ENCODE measurements at places on chromosomes 5 and 9. TPM values are rescaled to one million over a fixed set of nuclear protein-coding genes. Genes with fewer than 3 reads are reported as not detected.

- no peak for DNase-seq
These were observed 343.7 kb downstream of the GLIS3 start for GRCh38 chr9:3956081-3956671.

DNA sequence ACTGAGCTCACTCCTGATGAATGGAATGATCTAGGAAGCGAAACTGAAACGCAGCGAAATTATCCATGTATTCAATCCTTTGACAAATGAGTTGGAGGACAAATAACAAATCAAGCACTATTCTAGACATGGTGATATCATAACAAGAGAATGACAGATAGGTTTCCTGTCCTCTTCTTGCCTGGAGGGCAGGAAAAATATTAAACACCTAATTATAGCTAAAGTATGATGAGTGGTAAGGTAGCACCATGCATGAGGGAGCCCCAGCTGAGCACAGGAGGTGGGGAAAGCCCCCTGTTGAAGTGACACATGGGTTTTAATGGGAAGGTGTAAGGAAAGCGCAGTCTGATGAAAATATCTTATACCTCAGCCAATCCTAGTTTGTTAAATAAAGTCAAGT is 225.2 kb downstream of the NPR3 start:
- DNase-seq, result no peak

DNA sequence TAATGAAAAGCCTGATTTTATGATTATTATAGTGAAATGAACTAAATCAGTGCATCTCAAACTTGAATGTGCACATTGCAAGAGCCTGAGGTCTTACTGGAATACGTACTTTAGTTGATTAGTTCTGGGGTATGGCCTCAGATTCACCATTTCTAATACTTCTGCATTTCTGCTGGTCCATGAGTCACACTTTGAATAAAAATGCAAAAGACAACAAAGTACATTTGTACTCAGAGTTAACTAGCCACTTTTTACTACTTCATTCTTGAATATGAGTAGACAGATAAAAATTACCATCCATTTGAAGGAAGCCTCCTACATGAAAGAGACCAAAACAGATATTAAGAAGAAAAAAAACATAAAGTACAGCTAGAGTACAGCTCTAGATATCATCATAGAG is 27.1 kb upstream of the PRR16 start:
- DNase-seq, result no peak

GRCh38 chr5:2876183-2876582 is 124.7 kb upstream of the IRX2 start:
- DNase-seq, result no peak

- DNase-seq, result no peak
These were observed 187.6 kb downstream of the GADD45G start for GRCh38 chr9:89792189-89793123.

- no peak for DNase-seq
These were observed 46.4 kb upstream of the WWC1 start for GRCh38 chr5:168244838-168245559.

- DNase-seq, result no peak
These were observed 8.8 kb downstream of the ARPC5L start for GRCh38 chr9:124870723-124871122.

GRCh38 chr9:133823189-133824105 is 85.3 kb upstream of the SARDH start:
- DNase-seq, result no peak

- no peak for DNase-seq
These were observed 273.5 kb downstream of the NR2F1-AS1 start for GRCh38 chr5:93307557-93307956.

GRCh38 chr5:16489322-16489791 is 23.8 kb upstream of the ZNF622 start:
- DNase-seq, result no peak

GRCh38 chr5:68924481-68925145 is 169.2 kb upstream of the SLC30A5 start:
- no peak for DNase-seq

GRCh38 chr5:142432369-142432863 is 107.6 kb upstream of the SPRY4 start:
- DNase-seq, result no peak

DNA sequence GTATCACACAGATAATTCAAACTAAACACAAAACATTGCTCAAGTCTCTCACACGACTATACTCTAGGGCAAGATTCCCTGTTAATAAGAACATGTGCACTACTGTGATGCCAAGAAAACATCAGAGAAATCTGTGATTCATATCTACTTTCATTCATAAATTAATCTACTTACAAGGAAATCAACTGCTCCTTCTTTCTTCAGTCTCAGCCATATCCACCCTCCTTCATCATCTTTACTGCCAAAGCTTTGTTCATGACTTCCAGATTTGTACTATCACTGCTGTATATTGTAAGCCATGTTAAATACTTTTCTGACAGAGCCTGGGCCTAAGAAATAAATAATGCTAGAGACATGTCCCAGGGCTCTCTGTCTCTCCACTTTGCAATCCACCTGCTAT is 35.1 kb downstream of the CTNNAL1 start:
- DNase-seq, result no peak

DNA sequence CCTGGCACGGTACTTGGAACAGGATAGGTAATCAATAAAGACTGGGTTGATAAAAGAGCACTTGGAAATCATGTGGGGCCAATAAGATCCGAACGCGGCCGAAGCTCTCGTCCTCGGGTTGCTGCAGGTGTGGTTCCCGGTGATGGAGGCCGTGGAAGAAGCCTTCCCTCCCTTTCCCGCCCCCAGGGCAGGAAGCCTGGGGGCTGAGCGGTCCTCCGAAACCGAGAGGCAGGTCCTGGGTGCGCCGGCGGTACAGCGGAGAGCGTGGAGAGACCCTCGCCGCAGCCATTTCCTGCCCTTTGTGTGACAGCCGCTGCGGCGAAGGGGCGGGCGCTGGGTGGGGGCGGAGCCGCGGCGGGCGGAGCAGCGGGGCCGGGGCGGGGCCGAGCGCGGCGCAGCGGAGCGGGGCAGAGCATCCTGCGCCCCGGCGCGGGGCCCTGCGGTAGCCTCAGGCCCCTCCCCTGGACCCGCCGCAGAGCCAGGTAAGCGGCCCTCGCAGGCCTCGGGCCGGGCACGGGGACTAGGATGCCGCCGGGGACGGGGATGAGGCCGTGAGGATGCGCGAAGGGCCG is at the start of gene CYFIP2:
Gene CYFIP2 (plus strand): TSS at position 410 of the 572 bp plus-strand sequence. CDS start 19,239 bp downstream, outside the sequence.
- DNase-seq, result peak; percentile 55

DNA sequence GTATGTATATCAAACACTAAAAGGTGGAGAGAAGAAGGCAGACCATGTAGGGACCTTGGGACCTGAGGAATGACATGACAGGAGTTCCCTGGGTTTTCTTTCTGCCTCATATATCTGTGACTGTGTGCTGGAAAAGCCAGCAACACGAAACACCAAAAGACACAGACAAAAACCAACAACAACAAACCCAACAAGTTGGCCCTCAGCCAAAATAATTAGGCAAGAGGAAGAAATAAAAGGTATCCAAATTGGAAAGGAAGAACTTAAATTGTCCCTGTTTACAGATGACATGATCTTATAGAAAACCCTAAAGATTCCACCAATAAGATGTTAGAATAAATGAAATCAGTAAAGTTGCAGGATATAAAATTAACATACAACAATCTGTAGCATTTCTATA is 21.7 kb downstream of the ABO start:
- no peak for DNase-seq

DNA sequence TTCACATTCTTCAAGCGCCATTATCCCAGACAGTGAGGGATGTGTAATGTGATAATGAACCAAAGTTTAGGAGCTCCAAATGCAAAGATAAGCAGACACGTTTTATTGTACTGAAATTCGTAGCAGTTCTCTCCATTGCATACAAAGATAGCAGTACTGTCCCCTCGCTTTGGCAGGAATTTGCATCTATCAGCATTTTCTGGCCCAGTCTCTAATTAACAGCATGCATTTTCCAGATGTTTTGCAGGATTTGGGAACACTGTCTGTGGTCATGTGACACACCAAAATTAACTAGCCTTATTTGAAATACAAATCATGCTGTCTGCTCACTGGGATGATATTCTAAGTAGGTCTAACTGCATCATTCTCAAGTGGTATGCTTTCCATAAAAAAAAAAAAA is 235.9 kb upstream of the TRPM3 start:
- no peak for DNase-seq

GRCh38 chr5:57834829-57835608 is 352.4 kb upstream of the ACTBL2 start:
- DNase-seq, result no peak

- DNase-seq, result no peak
These were observed 164.0 kb upstream of the ZNF608 start for GRCh38 chr5:124910354-124911016.

DNA sequence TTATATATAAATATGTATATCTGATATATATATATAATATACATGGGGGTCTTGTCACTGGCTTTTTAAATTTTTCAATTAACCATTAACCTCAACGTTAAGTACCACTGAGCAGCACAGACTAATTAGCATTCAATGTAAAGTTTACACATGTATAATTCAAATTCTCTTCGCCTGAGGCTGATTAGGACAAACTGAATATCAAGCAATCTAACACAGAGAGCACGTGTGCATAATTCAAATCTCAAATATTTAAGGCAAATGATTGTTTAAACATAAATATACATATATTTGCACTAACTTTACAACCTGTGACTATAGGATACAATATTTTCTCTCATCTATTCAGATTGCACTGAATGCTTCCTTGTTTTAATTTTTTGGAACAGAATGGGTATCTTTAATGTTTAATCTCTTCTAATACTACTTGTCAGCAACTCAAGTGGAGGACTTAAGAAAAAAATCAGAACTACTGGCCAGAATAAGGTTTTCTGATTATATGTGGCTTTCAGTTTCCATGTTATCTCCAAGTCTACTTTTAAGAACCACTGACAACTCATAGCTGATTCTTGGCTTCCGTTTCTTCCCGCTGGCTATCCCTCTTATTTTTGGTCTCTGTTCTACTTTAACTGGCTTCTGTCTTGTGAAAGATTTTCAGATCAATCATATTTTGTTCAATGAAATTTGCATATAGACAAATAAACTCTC is 204.8 kb downstream of the MLLT3 start:
- no peak for DNase-seq

GRCh38 chr5:137782984-137783536 is 28.9 kb upstream of the HNRNPA0 start:
- no peak for DNase-seq

DNA sequence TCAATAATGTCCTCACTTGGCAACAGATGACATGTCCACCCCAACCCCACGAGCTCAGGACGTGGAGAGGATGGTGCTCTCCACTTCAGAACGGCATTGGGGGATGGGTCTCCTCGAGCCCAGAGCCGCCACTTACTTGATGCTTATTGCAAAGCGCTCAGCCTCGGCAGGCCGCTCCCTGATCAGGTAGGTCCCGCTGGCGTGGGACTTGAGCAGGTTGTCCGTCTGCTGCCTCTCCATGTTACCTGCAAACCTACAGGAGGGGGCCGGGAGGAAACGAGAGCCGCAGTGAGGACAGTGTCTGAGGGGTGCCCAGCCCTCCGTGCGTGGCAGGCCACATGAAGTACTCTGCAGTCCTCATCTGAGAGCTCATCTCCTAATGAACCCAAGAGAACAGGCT is 36.6 kb upstream of the SARDH start:
- DNase-seq, result no peak

The NUTM2F gene
- polyA plus RNA-seq, result not detected

The PCDH1 gene
- 21.0 TPM for polyA plus RNA-seq

The SLC36A3 gene
- polyA plus RNA-seq, result not detected

The SV2C gene
- polyA plus RNA-seq, result 0.23 TPM

The PTGDS gene
- polyA plus RNA-seq, result 66.3 TPM

The RALGPS1 gene
- 32.3 TPM for polyA plus RNA-seq

The INSL4 gene
- not detected for polyA plus RNA-seq

The AGTPBP1 gene
- 29.9 TPM for polyA plus RNA-seq

The FKTN gene
- polyA plus RNA-seq, result 23.6 TPM
